ENCODE measurements at places on chromosomes 5 and 9.

GRCh38 chr9:75455444-75455921 lies 367.2 kb downstream of the OSTF1 start:
- DNase-seq: peak; percentile 11

DNA sequence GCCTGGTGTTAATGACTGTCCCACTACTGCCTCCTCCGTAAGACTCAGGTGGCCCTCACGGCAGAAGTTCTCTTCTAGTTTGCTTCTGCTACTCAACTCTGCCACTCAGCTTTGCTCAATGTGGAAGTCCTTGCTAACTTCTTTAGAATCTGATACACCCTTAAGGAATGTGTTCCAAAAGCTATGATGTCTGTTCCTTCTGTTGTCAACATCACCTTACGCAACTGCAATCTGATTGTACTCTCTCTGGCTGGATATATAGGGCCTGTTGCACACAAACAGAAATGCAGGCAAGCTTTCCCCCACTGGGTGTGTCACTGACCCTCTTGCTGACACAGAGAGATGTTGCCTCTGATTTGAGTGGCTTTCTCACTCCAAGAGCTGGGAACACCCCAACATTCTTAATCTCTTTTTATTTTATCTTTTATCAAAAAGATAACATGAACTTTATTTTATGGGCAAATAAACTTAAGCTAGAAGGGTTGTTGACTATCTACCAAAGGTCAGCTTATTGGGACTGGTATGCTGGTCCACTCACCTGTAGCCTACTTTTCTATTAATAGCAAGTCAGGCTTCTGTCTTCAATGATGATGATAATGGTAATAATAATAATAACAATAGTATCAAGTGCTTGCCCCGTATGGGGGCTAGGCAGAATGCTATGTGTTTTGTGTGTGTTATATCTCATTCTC lies 25.2 kb downstream of the TMEM252 start:
- no peak for DNase-seq

DNA sequence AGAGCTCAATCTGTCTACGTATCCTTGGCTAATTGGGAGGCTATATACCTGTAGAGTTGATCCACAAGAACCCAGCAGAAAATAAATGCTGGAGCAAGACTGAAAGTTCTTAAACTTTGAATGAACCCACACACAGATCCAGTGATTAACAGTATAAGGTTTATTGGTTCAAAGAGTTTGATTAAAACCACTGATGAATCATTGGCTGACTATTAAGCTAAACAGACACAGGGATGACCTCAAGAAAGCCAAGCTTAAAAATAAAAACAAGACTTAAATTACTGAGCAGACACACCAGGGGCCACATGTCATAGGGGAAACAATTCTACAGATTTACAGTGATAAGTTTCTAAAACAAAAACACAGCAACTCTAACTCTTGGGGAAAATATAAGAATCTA lies 163.6 kb downstream of the SPATA31D1 start:
- DNase-seq: peak; percentile 90

GRCh38 chr5:56815658-56816545 lies 553 bp downstream of the MAP3K1 start:
- DNase-seq: no peak

- DNase-seq: no peak
Observed at GRCh38 chr5:113450462-113450861, 15.7 kb upstream of the TSSK1B start.
